ENCODE measurements at places on chromosomes 12 and 14.

DNA sequence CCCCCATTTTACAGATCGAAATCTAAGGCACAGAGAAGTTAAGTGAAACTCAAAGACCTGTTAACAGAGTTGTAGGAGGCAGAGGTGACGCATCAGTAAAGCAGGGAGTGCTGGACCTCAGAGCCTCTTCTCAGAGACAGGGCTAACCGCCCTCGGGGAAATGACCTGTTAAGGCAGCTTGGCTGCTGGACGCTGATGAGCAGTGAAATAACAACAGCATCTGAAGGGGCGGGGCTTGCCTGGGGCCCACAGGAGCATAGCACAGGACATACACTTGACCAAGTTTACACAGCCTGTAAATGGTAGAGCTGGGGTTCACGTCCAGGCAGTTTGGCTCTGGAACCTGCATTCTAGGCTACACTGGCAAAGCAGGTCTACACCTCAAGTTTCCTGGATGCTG is 39.3 kb downstream of the LRTM2 start:
- no peak for DNase-seq

- no peak for DNase-seq
These were observed 28.6 kb downstream of the TDG start for GRCh38 chr12:103994235-103994634.

GRCh38 chr14:59566725-59567124 is 9.9 kb downstream of the CCDC175 start:
- no peak for DNase-seq

GRCh38 chr12:98422812-98423211 is 92.6 kb upstream of the TMPO start:
- no peak for DNase-seq

- peak; percentile 70 for DNase-seq
These were observed 7.0 kb upstream of the UBC start for GRCh38 chr12:124921200-124922031.

DNA sequence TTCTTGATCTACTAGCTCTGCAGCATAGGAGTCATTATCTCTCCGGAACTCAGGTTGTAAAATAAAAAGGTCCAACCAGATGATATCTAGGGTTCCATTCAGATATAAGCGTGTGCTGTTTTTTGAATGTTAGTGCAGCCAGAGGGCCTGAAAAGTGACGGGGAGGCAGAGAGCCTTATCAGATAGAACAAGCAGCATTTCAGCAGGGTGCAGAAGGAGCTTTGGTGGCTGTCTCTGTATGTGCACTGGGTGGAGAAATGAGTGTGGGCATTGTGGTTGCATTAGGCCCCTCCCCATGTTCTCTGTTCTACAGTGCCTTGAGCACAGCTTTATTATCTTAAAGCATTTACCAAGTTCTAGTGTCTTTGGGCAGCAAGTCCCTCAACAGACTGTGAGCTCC is 275.1 kb downstream of the NRXN3 start:
- DNase-seq, result no peak

DNA sequence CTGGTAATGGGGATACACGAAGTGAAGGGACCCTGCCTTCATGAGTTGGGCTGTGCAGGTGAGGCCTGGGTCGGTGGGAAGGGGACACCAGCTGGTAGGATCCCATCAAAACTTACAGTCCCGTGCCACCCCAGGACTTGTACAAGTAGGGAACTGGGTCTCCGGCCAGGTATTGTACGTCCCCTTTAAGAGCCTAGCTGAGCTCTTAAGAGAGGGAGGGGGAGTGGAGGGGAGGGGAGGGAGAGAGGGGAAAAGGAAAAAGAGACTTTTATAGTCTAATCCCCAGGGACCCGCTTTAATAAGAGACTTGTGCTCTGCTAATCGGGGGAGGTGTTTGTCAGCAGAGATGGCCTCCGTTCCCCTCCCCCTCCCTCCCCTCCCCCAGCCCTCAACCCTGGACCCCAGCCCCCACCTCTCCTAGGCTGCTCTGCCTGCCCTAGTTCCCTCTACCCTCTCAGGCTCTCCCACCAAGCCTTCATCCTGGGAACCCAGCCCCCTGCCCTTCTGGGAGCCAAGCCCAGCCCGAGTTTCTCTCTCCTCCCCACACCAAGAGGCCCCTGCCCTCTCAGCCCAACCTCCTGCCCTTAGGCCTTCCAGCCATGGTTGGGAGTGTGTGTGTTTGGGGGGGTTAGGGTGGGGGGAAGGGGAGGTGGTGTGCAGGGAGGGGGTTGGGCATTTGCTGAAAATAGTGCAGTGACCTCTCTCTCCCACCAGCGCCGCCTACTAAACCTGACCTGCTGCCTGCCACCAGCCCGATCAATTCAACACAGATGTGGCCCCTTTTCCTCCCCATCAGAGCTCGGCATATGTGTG is 2.6 kb downstream of the GDF11 start:
- no peak for DNase-seq

DNA sequence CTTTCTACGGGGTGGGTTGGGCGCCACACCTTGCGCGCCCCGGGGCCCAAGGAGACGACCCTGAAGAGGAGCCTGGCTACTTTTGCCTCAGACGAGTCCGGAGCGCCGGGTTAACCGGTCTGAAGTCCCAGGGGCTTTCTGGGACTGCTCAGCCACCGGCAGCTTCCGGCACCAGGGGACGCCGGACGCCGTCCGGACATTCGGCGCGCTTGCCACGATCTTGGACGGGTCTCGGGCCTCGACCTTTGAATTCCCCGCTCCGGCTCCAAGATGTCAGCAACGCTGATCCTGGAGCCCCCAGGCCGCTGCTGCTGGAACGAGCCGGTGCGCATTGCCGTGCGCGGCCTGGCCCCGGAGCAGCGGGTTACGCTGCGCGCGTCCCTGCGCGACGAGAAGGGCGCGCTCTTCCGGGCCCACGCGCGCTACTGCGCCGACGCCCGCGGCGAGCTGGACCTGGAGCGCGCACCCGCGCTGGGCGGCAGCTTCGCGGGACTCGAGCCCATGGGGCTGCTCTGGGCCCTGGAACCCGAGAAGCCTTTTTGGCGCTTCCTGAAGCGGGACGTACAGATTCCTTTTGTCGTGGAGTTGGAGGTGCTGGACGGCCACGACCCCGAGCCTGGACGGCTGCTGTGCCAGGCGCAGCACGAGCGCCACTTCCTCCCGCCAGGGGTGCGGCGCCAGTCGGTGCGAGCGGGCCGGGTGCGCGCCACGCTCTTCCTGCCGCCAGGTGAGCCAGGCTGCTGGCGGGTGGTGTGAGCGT is at the start of gene ACOT4:
Gene ACOT4 (plus strand): TSS at position 184 of the 760 bp plus-strand sequence. CDS start 87 bp downstream, at position 271.
- DNase-seq, result no peak

GRCh38 chr14:51018521-51018920 is 74.2 kb upstream of the PYGL start:
- DNase-seq, result no peak

- peak; percentile 43 for DNase-seq
These were observed at the start of gene GLIPR1 for GRCh38 chr12:75480469-75480949. GLIPR1 (plus strand) TSS chr12:75480755; CDS start chr12:75480881, 126 bp downstream.

DNA sequence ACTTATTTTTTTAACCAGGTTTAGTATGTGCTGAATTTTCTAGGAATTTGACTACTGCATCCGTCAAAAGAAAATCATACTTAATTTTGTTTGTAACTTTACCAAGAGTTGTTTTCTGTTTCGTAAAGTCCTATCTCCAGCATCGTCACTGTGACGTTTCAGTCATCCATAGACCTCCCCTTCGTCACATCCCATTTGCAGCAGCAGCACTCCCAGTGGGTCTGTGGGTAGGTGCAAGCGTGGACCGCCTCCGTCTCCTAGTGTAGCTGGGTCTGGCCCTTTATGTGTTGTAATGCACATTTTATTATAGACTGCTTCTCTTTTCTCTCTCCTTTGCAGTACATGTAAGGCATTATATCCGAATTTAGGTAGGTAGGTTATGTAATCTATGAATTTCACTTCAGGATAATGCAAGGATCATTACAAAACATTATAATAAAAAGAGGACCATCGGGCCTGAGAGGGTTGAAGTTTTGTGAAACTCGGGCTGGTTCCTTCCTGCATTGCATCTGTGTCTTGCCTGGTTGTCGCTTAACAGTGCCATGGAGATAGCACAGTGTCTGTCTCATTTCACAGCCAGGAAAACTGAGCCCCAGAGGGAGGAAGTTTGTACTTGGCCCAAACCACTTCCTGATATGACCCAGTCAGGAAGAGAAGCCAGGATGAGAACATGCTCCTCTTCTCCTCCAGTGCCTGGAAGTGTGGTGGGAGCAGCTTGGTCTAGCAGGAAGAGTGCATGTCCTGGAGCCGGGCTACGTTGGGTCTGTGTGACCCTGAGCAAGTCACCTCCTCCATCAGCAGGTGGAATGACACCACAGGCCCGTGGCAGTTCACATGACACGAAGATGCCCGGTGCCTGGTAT is 41.3 kb downstream of the EVL start:
- no peak for DNase-seq

DNA sequence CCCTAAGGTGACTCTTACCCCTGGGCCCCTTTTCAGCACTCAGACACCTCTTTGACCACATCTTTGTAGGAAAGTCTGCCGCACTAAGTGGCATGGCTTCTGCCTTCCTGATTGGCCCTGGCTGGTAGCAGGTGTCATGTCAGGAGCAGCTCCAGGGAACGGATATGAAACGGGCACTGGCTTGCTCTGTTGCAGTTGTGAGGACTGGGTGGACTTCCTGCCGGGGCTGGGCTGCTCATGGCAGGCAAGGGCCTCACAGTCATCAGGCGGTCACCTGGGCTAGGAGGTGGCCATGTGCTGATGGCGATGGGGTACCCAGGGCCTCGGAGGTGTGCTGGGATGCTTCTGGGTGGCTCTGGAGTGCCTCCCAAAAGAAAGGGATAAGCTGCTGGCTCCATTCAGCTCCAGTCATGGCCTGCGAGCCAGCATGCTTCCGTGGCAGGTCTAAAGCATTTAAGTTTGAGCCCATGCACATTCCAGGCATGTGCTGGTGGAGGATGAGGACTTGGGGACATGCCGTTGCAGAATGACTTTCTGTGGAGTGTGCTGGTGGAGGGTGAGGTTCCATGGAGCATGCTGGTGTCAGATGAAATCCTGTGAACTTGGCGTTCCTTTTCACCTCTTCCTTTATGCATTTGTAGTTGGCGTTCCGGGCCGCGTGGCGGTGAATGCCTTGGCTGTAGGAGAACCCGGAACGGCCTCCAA is 77.2 kb downstream of the EP400 start:
- no peak for DNase-seq

- no peak for DNase-seq
These were observed 1.0 kb downstream of the ITFG2 start for GRCh38 chr12:2813214-2814185.

GRCh38 chr12:118986050-118986449 is 4.7 kb downstream of the SRRM4 start:
- no peak for DNase-seq

GRCh38 chr14:95313190-95313589 is 6.5 kb downstream of the CLMN start:
- DNase-seq, result no peak

- DNase-seq, result no peak
These were observed 33.2 kb upstream of the PPP2R5C start for GRCh38 chr14:101728367-101728742.

DNA sequence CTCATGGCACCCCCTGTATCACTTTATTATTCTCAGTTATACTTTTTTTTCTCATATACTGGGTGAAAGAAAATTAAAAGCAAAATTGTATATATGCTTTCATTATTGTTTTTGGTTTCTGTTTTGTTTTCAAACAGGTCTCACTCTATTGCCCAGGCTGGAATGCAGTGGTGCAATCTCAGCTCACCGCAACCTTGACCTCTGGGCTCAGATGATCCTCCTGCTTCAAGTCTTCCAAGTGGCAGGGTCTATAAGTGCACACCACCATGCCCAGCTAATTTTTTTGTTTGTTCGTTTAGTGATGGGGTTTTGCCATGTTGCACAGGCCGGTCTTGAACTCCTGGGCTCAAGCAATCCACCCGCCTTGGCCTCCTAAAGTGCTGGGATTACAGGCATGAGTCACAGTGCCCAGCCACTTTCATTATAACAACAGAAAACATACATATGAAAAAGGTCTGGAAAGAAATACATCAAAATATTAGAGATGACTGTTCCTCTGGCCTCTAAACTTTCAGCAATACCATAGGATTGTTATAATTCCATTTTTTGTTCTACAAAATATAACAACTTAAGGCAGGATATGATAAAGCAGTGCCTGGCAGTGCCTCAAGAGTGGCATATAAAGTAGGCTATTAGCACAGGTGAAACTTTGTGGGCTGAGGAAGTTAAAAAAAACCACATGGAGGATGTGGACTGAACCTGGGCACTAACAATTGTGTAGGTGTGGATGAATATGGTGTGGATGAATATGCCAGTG is 5.8 kb upstream of the NTN4 start:
- no peak for DNase-seq

DNA sequence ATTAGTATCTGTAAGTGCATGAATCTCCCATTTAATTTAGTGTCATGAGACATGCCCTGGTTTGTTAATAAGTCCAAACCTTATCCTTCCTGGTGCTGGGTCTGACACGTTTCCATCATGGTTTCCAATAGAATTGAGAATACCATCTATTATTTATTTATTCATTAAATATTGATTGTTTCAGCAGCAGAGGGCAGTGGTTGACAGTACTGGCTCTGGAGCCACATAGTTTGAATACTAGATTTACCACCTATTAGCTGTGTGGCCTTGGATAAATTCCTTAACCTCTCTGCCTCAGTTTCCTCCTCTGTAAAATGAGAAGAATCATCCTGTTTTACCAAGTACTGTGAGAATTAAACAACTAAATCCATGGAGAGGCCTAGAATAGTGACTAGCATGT is 941 bp upstream of the STAB2 start:
- DNase-seq, result no peak
